Pancreas (tissue), 10 donors: ENCODE measurements at places on chromosomes 7 and 10. TPM values are rescaled to one million over a fixed set of nuclear protein-coding genes. Genes with fewer than 3 reads are reported as not detected.
A peak's percentile ranks its signal among the peaks of the same experiment; 100 is the strongest.

The LEP gene
- polyA plus RNA-seq: 0.05 TPM

The SFTPA1 gene
- polyA plus RNA-seq: 1.2 TPM

The TUBAL3 gene
- 0.14 TPM for polyA plus RNA-seq

The UTF1 gene
- not detected for polyA plus RNA-seq

The RELN gene
- 0.49 TPM for polyA plus RNA-seq

The CDC14C gene
- polyA plus RNA-seq: 0.02 TPM

The TRIL gene
- polyA plus RNA-seq: 0.28 TPM

- H3K27me3 ChIP-seq: no peaks in the 10 kb centered on the region
- no peak overlapping the region for H3K27ac ChIP-seq
- H3K4me1 ChIP-seq: no peaks in the 10 kb centered on the region
- no peak overlapping the region for H3K4me3 ChIP-seq
- no peaks in the 10 kb centered on the region for H3K36me3 ChIP-seq
Observed at GRCh38 chr7:132416395-132416794, 159.9 kb downstream of the PLXNA4 start.

- H3K4me1 ChIP-seq: no peaks in the 10 kb centered on the region
- H3K27ac ChIP-seq: no peak overlapping the region
- no peaks in the 10 kb centered on the region for H3K27me3 ChIP-seq
- DNase-seq: no peak
- no peak overlapping the region for H3K4me3 ChIP-seq
- H3K36me3 ChIP-seq: no peaks in the 10 kb centered on the region
Observed at GRCh38 chr10:23478570-23478969, 39.7 kb downstream of the OTUD1 start.

DNA sequence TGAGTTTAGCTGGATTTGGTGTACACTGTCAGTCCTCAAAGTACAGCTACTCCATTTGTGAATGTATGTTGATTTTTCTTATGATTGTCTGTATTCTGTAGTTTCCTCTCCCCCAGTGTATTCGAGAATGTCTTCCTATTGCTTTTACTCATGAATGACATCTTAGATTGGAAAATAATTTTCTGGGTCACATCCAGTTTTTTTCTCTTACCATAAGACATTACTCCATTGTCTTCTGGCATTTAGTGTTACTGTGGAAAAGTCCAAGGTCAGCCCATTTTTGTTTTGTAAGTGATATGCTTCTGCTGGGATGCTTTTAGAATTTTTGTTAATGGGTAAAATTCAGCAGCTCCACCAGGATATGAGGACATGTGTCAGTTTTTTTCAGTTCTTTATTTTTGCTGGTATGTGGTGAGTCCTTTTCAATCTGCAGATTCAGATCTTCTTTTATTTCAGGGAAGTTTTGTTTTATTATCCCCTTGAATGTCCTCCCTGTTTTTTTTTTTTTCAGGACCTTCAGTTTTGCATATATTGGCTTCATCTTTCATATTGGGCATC lies 33.6 kb downstream of the WAC start:
- H3K4me1 ChIP-seq: peaks cover 25% of the 10 kb centered on the region
- DNase-seq: no peak
- H3K27me3 ChIP-seq: no peaks in the 10 kb centered on the region

DNA sequence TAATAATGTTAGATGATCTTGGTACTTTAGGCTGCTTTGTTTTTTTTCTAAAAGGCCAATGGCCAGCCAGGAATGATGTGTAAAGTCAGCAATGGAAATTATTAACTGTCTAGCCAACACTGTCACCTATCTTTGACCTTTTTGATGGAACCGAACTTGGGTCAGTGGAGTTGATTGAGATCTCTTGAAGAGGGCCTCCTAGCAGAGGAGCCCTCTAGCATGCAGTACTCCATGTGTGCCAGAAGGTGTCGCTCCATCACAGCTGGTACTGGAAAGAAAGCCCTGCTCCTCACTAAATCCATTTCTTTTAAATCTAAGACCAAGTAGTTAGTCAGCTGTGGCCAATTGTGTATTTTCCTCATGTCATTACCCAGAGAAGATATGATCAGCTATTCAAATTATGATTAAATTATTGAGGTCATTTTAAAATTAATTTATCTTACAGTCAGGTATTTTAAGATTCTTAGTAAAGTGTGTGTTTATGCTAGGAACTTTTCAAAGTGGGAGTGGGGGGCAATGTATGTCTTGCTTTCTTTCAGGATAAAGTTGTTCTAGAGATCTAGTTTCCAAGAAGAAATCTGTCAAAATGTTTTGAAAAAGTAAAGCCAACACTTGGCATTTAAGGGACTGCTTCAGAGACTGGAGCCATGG lies 33.1 kb upstream of the CROT start:
- DNase-seq: peak; percentile 66
- H3K36me3 ChIP-seq: no peaks in the 10 kb centered on the region
- H3K4me3 ChIP-seq: no peak overlapping the region
- no peaks in the 10 kb centered on the region for H3K27me3 ChIP-seq
- no peaks in the 10 kb centered on the region for H3K4me1 ChIP-seq

DNA sequence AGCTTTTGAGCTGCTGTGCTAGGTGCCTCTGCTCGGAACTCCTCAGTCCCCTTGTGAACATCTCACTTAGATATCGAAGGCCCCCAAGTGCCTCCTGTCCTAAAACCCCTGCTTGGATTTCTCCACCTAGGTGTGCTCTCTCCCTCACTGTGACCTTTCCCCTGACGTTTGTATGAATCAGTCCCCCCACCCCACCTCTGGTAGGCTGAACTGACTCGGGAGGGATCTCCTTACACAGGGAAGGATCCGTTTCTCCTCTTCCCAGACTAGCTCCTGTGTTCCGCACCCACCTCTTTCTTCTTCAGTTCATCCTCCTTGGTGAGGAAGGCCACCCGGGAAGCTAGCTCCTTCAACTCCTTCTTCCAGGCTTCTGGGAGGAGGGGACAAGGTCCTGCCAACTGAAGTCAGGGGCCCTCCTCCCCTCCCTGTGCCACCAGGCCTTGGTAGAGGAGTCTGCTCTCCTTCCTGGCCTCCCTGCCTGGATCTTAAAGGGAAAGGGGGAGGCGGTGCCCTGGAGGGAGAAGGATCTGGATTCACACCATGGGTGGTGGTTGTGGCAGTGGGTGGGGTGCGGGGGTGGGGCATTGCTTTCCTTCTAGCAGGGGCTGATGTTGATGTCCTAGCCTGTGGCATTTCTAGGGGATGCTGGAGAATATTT lies 6.8 kb downstream of the TBATA start:
- H3K36me3 ChIP-seq: no peaks in the 10 kb centered on the region
- no peaks in the 10 kb centered on the region for H3K27me3 ChIP-seq
- H3K4me3 ChIP-seq: no peak overlapping the region
- no peak overlapping the region for H3K27ac ChIP-seq

GRCh38 chr7:105028004-105028403 lies 14.0 kb downstream of the KMT2E start:
- H3K27me3 ChIP-seq: no peaks in the 10 kb centered on the region
- no peak overlapping the region for H3K27ac ChIP-seq
- H3K4me3 ChIP-seq: no peak overlapping the region
- no peaks in the 10 kb centered on the region for H3K36me3 ChIP-seq
- DNase-seq: no peak

- H3K27ac ChIP-seq: no peak overlapping the region
- H3K36me3 ChIP-seq: no peaks in the 10 kb centered on the region
- DNase-seq: no peak
- H3K4me1 ChIP-seq: no peaks in the 10 kb centered on the region
- no peaks in the 10 kb centered on the region for H3K27me3 ChIP-seq
- H3K4me3 ChIP-seq: no peak overlapping the region
Observed at GRCh38 chr7:138246428-138246827, 170.2 kb downstream of the AKR1D1 start.

DNA sequence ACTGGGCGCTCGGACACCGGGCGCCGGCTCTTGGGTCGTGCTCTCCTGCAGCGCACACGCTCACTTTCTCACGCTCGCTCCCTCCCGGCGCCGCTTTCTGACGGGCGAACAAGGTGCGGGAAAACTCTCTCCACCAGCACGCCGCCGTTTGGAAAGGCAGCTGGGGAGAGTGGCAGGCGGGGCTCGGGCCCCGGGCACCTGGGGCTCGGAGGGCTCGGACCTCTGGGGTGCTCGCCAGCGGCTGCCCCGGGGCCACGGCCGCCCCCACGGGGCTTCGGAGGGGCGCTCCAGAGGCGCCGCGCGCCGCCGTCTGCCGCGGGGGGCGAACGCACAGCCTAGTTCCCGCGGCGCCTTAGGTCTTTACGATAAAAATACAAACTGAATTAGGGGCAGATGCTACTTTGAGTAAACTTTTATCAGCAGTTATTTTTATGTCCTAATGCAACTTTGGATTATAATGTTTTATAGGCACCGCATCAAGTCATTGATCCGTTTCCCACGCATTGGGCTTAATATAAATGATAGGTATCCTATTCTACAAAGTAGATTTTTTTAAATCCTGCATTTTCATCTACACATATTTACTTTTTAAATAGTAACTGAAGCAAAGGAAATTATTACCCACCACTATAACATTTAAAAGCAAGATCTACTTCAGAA lies 535 bp upstream of the EPC1 start:
- no peaks in the 10 kb centered on the region for H3K27me3 ChIP-seq
- peak overlapping the region; percentile 100 for H3K27ac ChIP-seq
- H3K4me3 ChIP-seq: peak overlapping the region; percentile 94
- H3K4me1 ChIP-seq: peaks cover 6% of the 10 kb centered on the region
- no peaks in the 10 kb centered on the region for H3K36me3 ChIP-seq
- peak; percentile 87 for DNase-seq

GRCh38 chr7:26500749-26501352 lies 209.2 kb downstream of the SNX10 start:
- no peaks in the 10 kb centered on the region for H3K36me3 ChIP-seq
- H3K27ac ChIP-seq: no peak overlapping the region
- no peak overlapping the region for H3K4me3 ChIP-seq
- H3K27me3 ChIP-seq: no peaks in the 10 kb centered on the region

DNA sequence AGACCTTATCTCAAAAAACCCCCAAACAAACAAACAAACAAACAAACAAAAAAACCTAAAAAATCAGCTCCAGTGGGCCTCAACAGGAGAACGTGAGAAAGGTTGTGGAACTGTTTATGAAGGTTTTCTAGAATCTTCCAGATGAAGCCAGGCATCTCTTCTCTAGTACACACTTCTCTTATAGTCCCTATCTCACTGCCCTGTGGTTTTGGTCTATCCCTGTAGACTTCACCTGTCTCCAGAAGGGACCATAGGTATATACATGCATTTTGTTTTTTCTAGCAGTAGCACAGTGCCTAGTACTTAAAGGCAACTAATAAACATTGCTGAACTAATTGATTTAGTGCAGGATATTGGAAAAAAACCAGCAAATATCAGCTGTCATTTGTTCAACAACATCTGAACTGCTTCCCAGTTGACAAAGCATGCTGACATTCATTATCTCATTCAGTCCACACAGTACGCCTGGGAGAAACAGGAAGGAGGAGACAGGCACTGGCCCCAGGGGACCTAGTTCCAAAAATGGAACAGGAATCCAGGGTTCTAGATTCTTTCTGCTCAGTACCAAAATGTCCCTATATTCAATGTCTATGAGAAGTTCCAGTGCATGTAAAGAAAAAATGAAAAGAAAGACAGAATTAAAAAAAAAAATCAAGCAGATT lies 59.8 kb downstream of the C10orf67 start:
- H3K36me3 ChIP-seq: no peaks in the 10 kb centered on the region
- H3K27ac ChIP-seq: no peak overlapping the region
- H3K27me3 ChIP-seq: no peaks in the 10 kb centered on the region
- H3K4me1 ChIP-seq: peaks cover 13% of the 10 kb centered on the region
- DNase-seq: no peak

GRCh38 chr7:39295796-39296195 lies 270.4 kb upstream of the YAE1 start:
- no peak overlapping the region for H3K27ac ChIP-seq
- no peaks in the 10 kb centered on the region for H3K27me3 ChIP-seq
- DNase-seq: no peak
- H3K4me1 ChIP-seq: no peaks in the 10 kb centered on the region
- no peak overlapping the region for H3K4me3 ChIP-seq
- H3K36me3 ChIP-seq: no peaks in the 10 kb centered on the region

DNA sequence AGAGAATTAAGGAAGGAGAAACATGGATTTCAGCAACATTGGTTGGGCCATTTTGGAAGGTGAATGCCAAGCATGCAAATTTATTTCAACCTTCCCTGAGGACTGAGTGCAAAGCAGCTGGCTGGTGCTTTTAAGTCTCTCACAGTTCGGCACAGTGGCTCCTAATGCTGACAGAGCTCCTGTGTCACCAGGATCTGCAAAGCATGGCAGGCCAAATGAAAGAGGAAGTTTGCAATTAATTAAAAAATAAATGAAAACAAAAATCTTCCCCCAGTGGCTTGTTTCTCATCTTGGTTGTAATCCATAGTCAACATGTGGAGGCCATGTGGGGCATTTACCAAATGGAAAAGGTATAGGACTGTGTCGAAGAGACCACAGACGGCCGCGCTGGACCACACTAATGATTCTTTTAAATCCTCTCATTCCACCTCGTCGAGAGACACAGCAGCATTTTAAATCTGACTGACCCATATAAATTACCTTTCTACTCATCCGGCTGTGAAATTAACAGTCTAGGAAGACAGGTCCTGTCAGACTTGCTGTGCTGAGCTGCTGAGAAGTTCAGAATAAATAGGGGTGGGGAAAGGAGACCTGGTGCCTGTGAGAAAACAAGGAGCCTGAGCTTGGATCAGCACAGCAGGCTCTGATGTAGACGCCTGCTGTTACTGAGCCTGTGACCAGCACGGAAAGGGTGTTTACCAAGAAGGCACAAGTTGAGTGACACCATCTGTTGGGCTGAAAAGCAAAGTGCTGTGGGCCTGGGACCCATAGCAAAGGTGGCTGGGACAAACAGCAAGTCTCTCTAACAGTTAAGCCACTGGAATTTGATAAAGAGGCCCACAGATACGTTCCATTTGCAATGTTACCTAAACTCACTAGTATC lies 136.0 kb upstream of the COL1A2 start:
- no peaks in the 10 kb centered on the region for H3K36me3 ChIP-seq
- H3K27me3 ChIP-seq: no peaks in the 10 kb centered on the region
- H3K4me1 ChIP-seq: no peaks in the 10 kb centered on the region
- H3K4me3 ChIP-seq: no peak overlapping the region

DNA sequence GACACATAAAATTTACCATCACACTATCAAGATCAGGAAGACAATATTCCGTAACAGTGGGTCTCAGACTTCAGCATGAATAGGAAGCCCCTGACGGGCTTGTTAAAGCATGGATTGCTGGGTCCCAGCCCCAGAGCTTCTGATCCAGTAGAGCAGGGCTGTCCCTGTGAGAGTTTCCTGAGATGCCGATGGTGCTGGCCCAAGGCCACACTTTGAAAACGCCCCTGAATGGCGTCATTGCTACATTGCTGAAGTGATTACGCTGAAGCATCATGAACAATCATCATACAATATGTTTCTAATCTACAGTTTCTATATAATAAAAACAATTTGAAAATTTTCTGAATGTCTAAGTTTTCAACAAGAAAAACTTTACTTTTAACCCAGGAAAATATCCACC lies 38.0 kb upstream of the TMEM72 start:
- DNase-seq: no peak
- H3K27ac ChIP-seq: no peak overlapping the region
- no peaks in the 10 kb centered on the region for H3K27me3 ChIP-seq
- H3K4me1 ChIP-seq: peaks cover 3% of the 10 kb centered on the region

GRCh38 chr10:8073691-8074416 lies 19.4 kb downstream of the GATA3 start:
- DNase-seq: no peak
- no peak overlapping the region for H3K27ac ChIP-seq
- no peaks in the 10 kb centered on the region for H3K36me3 ChIP-seq
- no peaks in the 10 kb centered on the region for H3K4me1 ChIP-seq
- H3K27me3 ChIP-seq: no peaks in the 10 kb centered on the region
- no peak overlapping the region for H3K4me3 ChIP-seq
